ENCODE measurements at places on chromosomes 11 and 22. TPM values are rescaled to one million over a fixed set of nuclear protein-coding genes. Genes with fewer than 3 reads are reported as not detected.

- no peak overlapping the region for H3K4me3 ChIP-seq
- H3K27ac ChIP-seq = no peak overlapping the region
- no peak for DNase-seq
- no peaks in the 10 kb centered on the region for H3K36me3 ChIP-seq
- H3K4me1 ChIP-seq = no peaks in the 10 kb centered on the region
- no peaks in the 10 kb centered on the region for H3K27me3 ChIP-seq
Measured at GRCh38 chr11:22938691-22939090, 78.4 kb upstream of the CCDC179 start.

GRCh38 chr11:102546427-102546826 lies 15.9 kb upstream of the MMP7 start:
- no peak overlapping the region for H3K27ac ChIP-seq
- no peak overlapping the region for H3K4me3 ChIP-seq
- no peak for DNase-seq
- H3K36me3 ChIP-seq = no peaks in the 10 kb centered on the region

The ARHGAP32 gene
- 65.7 TPM for total RNA-seq

The ARRB1 gene
- 73.4 TPM for total RNA-seq

The ACR gene
- total RNA-seq = 0.77 TPM

All from colonic mucosa (tissue), 4 donors.